ENCODE measurements at places on chromosomes 1 and 21.

DNA sequence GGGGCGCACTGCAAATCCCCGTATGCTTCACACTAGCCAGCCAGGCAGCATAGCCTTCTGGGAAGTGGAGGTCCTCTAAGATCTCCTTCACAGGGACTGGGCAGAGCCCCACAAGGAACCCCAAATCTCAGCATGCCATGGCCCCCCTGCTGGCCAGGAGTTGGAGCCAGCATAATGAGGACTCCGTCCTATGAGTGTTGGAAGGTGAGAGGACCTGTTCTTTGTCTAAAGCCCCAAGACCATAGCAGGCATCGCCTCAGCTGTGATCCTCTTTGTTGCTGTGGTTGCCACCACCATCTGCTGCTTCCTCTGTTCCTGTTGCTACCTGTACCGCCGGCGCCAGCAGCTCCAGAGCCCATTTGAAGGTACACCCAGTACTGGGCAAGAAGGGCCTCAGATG, 1.5 kb downstream of the SHISA4 start:
- DNase-seq: no peak

GRCh38 chr21:42829417-42829816, 49.9 kb downstream of the WDR4 start:
- no peak for DNase-seq

DNA sequence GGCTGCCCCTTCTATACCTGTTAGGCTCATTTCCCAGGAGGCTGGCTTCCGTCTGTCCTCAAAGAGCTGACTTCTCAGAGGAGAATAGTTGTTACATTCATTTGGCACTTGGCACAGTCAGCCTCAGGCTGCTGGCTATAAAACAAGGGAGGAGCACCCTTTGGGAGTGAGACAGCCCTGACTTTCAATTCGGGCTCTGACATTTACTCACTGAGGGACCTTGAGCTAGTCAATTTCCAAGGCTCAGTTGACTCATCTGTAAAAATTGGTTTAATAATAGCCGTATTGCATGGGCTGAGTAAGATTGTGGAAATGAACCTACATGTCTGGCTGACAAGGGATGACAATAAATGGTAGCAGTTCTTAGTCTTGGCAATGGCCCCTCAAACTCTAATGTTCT, 13.7 kb downstream of the ALX3 start:
- no peak for DNase-seq

DNA sequence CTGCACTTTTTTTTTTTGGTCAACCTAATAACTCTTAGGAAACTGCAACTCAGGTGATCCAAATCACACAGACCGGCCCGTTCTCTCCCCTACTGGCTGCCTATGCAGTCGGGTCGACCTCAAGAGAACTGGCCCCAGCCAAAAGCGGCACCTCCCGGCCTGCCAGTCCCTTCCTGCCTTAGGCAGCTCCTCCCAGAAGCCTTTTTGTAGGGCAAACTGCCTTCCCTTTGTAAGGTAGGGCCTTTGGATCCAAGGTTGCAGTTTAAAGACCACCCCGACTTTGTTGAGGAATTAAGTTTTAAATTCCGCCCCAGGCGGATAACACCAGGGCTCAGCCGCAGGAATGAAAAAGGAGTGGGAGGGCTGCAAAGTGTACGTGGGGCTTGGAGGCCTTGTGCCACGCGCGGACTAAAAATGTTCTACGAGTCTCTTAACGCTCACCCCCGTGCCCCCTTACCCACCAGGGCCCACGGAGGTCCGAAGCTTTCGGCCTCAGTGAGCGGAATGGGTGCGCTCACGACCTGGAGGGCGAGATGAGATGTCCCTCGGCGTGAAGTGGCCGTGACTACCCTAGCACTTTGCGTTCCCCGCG, 642 bp upstream of the ST3GAL3 start:
- DNase-seq: peak; percentile 50

- no peak for DNase-seq
Measured at GRCh38 chr1:215022204-215022603, 60.3 kb upstream of the KCNK2 start.

DNA sequence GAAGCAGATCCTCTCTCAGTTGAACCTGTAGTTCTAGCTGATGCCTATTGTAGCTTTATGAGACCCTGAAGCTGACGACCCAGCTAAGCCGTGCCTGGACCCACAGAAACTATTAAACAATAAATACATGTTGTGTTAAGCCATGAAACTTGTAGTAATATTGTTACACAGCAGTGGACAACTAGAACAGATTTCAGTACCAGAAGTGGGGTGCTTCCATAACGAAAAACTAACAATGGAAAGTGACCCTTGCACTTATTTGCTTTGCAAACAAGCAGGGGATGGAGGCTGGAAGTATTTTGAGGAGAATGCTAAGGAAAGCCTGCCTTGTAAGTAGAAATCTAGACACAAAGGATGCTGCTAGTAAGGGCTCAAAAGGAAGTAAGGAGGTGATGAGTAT, 18.1 kb upstream of the HEATR1 start:
- DNase-seq: no peak

DNA sequence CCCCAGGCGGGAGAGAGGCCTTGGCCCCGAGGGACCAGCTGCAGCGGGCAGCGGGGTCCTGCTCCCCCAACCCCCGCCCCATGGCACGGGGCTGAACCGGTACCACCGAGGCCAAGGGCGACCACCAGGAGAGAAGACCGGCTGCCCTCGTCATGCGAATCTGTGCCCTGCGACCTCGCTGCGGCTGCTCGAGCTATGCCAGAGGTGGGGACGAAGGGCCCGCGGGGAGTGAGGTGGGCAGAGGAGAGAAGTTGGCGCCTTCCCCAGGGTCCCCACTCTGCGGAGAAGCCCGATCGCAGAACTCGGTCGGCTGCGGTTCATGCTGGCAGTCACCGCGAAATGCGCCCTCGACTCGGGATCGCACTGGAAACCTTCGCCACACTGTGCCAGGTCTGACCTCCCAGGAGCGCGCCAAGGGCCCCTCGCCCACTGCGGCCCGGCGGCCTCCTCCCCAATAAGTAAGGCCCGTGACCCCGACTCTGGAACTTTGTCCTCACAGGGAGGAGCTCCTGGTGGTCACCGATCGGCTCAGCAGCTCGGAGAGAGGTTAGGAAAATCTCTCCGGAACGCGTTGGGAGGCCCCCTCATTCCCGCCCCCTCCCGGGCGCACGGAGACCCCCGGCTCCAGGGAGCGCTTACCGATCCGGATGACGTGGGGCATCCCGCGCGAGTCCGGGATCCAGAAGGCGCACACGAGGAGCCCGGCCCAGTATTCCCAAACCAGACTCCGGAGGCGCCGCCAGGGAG, 787 bp downstream of the GRIK3 start:
- no peak for DNase-seq

DNA sequence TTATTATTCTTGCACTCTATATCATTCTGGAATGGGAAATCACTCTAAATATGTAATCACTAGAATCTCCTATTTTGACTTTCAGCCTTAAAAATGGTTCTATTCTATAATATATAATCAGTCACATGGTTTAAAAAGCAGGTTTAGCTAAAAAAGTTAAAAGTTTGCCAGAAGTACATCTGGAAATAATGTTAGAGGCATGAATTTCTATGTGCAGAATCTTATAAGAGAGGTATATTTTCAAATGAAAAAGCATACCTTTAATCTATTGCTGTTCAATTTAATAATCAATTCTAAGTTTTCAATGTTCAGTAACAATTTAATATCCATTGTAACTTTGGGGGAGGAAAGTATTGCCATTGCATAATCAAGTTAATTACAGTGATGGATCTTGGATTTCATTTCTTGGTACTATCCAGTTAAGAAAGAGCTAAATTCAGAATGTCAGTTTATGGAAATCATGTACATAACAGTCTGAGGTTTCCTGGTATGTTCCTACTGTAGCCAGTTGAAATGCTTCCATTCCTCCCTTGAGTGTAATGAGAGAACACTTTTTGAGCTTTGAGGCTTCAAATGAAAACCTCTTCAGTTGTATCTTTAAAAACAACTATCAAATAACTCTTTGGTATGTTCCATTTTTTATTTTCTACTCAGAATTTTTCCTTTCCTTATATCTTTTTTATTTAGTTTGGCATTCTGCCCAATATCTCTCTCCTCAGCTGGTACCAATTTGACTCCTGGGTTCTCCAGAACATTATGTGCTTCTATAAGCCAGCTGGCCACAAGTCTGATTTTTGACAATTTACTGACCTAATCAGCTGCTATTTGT, 175.7 kb upstream of the COL11A1 start:
- no peak for DNase-seq

- peak; percentile 49 for DNase-seq
Measured at GRCh38 chr1:209567698-209568175, 15.8 kb upstream of the CAMK1G start.

GRCh38 chr1:203278082-203278884, 27.0 kb upstream of the BTG2 start:
- peak; percentile 44 for DNase-seq

DNA sequence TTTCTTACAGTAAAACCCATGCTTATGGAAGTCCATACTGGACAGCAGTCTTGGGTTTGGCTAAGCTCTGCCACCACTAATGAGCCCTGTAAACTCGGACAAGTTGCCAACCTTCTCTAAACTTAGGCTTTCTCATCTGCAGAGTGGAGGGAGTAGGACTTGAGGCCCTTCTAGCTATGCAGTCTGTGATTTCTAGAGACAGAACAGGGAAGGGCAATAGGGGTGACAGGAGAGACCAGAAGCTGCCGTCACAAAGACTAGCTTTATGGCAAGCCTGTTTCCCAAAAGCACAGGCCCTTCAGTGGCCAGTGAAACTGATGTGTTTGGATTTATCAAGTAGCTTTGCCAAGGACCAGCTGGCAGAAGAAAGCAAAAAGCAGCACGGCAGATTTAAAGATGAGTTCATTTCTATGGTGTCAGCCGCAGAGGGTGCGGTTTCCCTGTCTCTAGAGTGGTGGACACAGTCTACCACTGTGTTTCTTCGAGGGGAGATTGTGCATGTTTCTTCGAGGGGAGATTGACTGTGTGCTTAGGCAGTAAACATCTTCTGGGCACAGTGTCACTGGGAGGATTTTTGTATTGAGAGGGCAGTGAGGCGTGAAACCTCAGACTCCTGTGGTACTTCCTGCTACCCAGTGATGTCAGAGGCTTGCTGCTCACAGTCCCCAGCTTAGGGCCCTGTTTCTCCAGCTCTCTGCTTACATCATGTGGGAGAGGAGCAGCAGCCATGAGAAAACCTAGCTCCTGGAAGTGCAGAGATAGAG, 119.0 kb downstream of the ROR1 start:
- DNase-seq: no peak

GRCh38 chr1:157695417-157695816, 5.2 kb downstream of the FCRL3 start:
- DNase-seq: no peak

DNA sequence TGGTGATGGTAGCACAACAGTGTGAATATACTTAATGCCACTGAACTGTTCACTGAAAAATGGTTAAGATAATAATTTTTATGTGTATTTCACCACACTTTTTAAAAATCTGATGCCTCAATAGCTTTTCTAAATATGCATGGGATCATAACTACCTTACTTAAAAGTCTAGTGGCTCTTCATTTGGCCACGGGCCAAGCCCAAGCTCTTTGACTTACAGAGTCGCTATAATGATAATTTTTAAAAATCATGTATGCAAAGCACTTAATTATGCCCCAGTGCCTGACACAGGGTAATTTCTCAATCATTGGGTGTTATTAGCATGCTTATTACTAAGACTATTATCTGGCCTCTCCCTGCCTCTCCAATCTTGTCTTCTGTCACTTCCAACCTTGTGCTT, 7.6 kb upstream of the CNN3 start:
- no peak for DNase-seq

- no peak for DNase-seq
Measured at GRCh38 chr1:165290148-165290547, 66.4 kb downstream of the LMX1A start.

DNA sequence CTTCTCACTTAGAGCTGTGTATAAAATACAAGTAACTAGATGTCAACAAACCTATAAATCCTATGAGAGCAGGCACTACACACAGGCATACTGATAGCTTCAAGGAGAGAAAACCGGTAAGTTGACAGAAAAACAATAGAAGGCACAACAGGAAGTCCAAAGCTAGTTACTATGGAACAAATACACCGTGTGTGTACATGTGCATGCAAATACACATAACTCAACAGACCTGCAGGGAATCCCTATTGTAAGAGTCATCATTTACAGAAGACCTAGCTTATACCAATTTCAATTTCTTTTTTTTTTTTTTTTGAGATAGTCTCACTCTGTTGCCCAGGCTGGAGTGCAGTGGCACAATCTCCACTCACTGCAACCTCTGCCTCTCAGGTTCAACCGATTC, 26.3 kb downstream of the JAK1 start:
- DNase-seq: no peak

DNA sequence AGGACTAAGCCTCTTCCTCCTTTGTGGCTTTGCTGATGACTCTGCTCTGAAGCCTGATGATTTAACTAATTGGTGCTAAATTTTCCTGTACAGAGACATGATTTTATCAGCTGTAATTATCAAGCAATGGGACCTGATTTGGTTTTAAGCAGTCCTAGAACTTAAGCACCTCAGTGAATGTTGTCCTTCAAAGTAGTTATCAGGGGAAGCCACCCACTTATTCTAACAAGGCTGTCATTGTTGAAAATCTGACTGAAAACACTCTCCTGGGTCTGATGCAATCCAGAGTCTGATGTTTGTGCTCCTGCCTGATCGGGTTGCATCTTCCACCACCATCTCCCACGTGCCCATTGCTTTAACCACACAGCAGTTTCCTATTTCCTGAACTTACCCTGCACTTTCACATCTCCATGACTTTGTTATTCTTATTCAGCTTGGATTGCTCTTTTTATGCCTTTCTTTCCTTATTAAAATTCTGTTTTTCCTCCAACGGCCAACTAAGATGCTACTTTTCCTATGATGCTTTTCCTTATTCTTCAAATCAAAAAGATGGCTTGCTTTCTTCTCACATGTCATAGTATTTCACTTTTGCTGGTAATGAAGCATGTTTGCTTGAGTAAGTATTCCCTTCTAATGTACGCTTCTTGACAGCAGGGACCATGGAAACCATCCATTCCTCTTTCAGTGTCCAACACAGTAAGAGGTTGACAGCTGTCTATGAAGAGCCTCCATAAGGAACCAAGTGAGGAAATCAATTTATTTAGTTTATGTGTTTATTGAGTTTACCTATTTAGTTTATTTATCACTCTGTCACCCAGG, 55.0 kb downstream of the S1PR1 start:
- DNase-seq: peak; percentile 62

DNA sequence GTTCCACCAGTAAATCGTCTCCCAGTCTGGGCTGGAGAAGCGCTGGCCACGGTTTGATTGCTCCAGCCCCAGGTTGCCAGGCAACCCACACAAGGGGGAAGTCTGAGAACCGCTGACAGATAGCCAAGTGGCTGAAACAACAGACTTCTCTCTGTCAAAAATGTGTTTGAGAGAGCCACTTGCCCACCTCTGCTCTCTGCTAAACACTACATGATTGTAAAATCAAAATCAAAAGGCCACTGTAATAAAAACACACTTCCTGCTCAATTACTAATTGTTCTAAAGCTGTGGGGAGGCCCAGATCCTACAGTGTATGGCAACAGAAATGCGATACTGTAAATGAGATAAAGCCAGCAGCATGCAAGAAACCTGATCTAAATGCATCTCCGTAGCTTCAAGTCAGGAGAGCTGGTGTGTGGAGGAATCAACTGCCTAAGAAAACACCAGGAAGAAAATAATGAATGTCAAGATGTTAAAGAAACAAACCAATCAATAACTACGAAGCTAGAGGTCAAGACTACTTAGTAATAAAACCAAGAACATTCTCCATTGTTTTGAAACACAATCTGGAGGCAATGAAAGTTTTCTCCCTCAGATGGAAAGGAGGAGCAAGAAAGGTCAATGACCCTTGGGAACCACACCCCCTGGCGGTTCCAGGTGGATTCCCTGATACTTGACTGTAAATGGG, 121.2 kb downstream of the SLC45A1 start:
- no peak for DNase-seq
